ENCODE measurements at places on chromosomes 5 and 9.

GRCh38 chr5:77545285-77545684, 53.2 kb upstream of the WDR41 start:
- DNase-seq, result no peak

- no peak for DNase-seq
Measured at GRCh38 chr5:139743804-139744203, 51.8 kb upstream of the PSD2 start.

GRCh38 chr5:131193106-131193505, 22.4 kb downstream of the LYRM7 start:
- no peak for DNase-seq

GRCh38 chr5:176529116-176529740, 8.0 kb downstream of the RNF44 start:
- no peak for DNase-seq

DNA sequence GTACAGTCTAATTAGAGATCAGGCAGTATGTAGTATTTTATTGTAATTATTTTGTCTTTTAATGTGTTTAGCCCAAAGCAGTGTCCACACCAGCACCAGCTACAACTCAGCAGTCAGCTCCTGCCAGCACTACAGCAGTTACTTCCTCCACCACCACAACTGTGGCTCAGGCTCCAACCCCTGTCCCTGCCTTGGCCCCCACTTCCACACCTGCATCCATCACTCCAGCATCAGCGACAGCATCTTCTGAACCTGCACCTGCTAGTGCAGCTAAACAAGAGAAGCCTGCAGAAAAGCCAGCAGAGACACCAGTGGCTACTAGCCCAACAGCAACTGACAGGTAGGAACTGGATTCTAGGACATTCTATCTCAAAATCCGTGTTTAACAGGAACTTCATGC, 23.2 kb downstream of the RAD23B start:
- DNase-seq, result no peak

DNA sequence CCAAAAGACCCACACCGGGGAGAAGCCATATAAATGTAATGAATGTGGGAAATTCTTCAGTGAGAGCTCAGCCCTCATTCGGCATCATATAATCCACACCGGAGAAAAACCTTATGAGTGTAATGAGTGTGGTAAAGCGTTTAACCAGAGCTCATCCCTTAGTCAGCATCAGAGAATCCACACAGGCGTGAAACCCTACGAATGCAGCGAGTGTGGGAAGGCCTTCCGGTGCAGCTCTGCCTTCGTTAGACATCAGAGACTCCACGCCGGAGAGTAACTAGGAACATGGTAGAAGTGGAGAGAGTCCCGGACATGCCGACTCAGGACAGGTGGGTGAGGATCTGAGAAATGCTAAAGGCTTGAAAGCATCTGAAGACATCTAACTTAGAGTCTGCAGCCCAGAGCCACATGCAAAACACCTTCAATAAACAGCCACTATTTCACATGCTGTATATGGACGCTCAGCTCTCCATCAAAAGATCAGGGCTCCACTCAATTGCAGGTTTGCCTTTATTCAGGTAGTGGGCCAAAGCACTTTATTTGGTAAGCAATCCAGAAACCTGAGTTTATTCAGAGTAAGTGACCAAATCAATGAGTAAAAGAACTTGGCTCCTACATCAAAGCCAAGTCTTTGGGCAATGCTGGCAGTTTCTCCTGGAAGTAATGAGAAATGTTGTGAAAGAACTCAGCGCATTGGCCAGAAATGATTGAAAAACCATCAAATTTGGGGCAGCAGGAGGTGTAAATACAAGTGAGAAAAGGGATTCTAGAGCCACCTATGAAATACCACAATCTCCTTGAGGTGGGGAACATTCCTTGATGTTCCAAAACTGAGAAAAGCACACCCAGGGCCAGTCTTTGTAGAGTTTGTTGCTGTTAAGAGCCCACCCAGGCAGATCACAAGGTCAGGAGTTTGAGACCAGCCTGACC, 6.0 kb downstream of the RPL12 start:
- DNase-seq, result no peak

DNA sequence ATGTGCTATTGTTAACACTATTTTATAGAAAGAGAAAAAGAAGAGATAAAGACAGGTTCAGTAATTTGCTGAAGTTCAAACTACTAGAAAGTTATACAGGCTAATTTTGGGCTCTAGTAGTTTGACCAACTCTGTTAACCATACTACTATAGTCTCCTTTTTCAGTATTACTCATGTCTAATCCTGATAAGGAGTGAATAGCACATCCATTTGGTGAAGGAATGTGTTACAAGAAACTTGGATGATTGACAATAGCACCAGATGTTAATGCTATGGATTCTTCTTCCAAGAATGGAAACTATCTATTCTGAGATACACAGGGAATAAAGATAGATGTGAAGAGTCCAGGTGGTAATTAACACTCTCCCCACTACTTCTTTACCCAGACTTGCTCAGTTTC, 677.3 kb downstream of the PRELID2 start:
- DNase-seq, result no peak

- peak; percentile 30 for DNase-seq
Measured at GRCh38 chr9:12461763-12462460, 231.3 kb upstream of the TYRP1 start.

DNA sequence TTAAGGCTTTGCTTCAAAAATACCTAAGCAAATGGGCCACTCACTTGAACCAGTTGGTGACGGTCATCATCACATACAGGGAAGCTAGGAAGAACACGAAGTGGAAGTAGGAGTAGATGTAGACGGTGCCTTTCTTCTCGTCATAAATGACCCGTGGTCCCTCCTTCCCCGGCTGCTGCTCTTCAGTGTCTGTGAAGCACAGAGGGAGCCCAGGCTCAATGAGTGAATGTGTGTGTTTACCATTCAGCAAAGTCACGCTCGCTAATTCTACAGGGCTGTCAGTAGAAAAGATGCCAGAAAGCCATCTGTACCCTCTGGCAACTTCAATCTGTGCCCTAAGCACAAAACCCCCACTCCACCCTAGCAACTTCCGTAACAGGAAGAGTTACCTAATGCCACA, 109.8 kb downstream of the SERINC5 start:
- no peak for DNase-seq

DNA sequence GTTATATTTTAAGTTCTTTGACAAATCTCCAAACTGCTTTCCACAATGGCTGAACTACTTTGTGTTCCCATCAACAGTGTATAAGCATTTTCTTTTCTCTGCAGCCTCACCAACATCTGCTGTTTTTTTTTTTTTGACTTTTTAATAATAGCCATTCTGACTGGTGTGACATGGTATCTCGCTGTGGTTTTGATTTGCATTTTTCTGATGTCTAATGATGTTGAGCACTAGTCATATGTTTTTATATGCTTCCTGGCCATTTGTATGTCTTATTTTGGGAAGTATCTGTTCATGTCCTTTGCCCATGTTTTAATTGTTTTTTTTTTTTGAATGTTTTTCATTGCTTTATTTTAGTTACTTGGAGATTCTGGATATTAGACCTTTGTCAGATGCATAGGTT, 196.6 kb downstream of the PLK2 start:
- DNase-seq, result no peak

DNA sequence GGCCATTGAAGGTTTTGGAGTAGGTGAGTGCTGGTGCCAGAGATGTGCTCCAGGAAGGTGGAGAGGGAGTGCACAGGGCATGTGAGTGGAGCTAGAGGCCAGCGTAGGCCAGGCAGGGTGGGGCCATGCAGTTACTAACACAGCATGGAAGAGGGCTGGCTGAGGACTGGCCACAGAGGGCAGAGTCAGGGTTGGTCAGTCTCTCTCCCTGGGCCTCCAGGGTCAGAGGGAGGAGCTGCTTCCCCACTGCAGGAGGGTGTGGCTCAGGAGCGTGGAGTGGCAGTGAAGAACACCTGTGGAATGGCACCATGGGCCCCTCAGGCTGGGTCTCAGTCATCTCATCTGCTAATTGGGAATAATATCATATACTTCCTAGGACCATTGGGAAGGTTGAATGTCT, 167.7 kb downstream of the MACROH2A1 start:
- no peak for DNase-seq

GRCh38 chr5:68110264-68110663, 105.3 kb upstream of the PIK3R1 start:
- peak; percentile 30 for DNase-seq

DNA sequence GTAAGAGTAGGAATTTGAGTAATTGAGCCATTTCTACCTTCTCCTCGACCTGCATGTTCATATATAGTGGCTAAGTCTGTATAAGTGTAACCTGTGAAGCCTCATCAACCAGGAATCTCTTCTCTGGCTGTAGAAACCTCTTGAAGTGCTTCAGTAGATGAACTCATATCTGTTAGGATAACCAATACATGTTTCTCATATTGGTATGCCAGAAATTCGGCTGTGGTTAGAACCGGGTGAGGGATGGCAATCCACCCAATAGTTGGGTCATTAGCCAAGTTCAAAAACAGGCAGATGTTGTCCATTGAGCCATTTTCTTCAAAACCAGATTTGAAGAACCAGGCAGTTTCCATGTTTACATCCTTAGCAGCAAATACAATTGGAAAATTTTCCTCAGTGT, 28.9 kb upstream of the GSN start:
- no peak for DNase-seq

DNA sequence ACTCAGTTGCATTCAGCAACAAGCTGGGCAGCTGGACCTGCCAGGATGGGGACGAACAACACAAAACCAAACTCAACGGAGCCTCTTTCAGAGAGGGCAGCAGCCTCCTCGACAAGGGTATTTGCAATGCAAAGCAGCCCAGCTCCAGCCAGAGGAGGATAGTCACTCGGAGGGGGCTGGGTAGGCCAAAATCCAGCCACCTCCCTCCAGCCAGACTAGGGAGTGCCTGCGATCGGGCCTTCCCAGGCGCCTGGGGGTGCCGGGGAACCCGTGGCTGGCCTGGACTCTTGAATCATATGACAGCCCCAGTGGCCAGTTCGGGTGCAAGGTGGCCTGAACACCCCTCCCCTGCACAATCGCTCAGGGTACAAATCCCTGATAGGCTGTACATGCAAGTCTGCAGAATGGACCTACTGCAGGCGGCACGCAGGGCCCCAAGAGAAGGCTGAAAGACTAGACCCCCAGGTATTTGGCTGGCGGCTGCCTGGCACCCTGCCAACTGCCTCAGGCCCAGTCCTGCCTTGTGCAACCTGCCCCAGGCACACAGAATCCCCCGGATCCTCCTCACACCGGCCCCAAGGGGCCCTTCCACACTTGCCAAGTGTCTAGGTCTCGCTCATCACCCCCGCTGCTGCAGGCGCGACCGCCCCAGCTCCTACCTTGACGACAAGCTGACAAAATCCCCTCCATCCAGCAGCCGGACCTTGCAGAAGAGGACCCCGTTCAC, 1.3 kb downstream of the EEIG1 start:
- DNase-seq, result peak; percentile 56

DNA sequence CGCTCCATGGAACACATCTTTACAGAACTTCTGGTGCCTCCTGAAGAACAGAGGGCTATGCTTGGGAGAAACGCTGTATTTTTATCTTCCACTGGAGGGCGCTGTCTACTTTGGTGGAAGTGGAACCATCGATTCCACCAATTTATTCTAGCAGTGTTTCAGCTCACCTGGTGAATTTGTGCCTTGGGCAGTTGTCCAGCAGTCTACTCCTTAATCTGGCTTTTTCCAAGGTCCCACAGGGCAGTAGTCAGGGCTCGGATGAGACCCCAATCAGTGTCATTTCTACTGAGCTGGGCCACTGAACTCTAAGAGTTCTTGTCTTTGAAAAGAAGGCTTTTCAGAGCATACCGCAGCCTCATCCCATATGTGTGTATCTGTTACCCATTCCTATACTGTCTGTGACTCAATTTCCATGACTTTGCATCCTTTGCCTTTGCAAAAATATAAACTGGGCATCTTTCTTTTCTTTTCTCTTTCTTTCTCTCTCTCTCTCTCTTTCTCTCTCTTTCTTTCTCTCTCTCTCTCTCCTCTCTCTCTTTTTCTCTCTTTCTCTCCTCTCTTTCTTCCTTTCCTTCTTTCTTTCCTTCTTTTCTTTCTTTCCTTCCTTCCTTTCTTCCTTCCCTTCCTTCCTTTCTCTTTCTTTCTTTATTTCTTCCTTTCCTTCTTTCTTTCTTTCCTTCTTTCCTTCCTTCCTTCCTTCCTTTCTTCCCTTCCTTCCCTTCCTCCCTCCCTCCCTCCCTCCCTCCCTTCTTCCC, 138.4 kb upstream of the ZNF618 start:
- DNase-seq, result peak; percentile 66

- no peak for DNase-seq
Measured at GRCh38 chr9:37978983-37979382, 75.1 kb upstream of the SLC25A51 start.

GRCh38 chr9:135275571-135276289, 188.3 kb downstream of the OLFM1 start:
- DNase-seq, result no peak

DNA sequence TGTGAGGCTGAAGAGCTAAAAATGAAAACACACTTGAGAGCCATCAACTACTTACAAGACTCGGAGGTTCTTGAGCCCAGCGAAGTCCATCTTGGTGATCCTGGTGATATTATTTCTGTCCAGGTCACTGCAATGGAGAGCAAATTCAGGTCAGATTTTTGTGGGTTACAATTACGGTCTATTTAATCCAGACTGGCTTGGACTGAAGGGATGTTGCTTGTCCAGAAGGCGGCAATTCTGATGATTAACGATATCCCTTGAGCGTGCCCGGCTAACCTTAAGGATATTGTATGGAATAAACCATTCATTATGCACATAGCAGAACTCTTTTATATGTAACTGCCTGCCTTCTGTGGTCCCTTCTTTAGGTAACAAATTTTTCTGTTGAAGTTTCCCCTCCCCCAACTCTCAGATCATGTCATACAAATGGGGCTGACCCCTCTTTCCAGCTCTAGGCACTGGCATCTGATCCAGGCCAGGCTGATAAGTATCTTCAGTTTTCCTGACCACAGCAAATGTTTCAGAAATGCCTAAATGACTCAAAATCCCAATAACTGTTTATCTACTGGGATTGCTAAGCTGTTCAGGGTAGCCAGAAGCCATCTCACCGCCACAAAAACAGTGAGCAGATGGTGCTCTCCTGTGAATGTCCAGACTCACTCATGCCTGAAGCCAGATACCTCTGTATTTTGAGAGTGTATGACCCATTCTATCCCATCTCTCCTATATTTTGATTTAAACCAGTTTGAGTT, 49.4 kb downstream of the SLIT3 start:
- DNase-seq, result no peak
